Lower lobe of right lung (tissue), 2 donors: ENCODE measurements at places on chromosomes 7 and 10. TPM values are rescaled to one million over a fixed set of nuclear protein-coding genes. Genes with fewer than 3 reads are reported as not detected.

TMEM26 gene
- total RNA-seq = 1.1 TPM

AKAP9 gene
- 93.7 TPM for total RNA-seq

INSYN2A gene
- total RNA-seq = not detected

MNX1 gene
- 0.74 TPM for total RNA-seq

HOXA7 gene
- 2.2 TPM for total RNA-seq

EMX2 gene
- not detected for total RNA-seq
